Epithelial cell of alveolus of lung (primary cell): ENCODE measurements at places on chromosomes 6 and 20. TPM values are rescaled to one million over a fixed set of nuclear protein-coding genes. Genes with fewer than 3 reads are reported as not detected.

BPIFB4 gene
- not detected in 2 replicates for total RNA-seq

ERVFRD-1 gene
- not detected in 2 replicates for total RNA-seq

LTB gene
- 0.91 TPM in 1 of 2 replicates, not detected in the other for total RNA-seq

C20orf141 gene
- not detected in 2 replicates for total RNA-seq

TPBG gene
- total RNA-seq: 69.7 and 87.8 TPM in 2 replicates

OR2J3 gene
- total RNA-seq: not detected in 2 replicates

GTSF1L gene
- total RNA-seq: not detected in 2 replicates

HTR1E gene
- total RNA-seq: not detected in 2 replicates

GABRR1 gene
- total RNA-seq: not detected in 2 replicates

ERMARD gene
- total RNA-seq: 13.2 and 14.4 TPM in 2 replicates

MUC22 gene
- not detected in 2 replicates for total RNA-seq

ECT2L gene
- not detected in 2 replicates for total RNA-seq

CCN6 gene
- not detected in 2 replicates for total RNA-seq

CLIC1 gene
- 281 and 648 TPM in 2 replicates for total RNA-seq

PACRG gene
- total RNA-seq: not detected in 2 replicates

SLC22A3 gene
- total RNA-seq: 4.0 and 26.3 TPM in 2 replicates

NMBR gene
- total RNA-seq: not detected in 2 replicates

SLC22A1 gene
- not detected in 2 replicates for total RNA-seq

CTCFL gene
- not detected in 2 replicates for total RNA-seq

AFDN gene
- total RNA-seq: 21.7 and 32.8 TPM in 2 replicates

SLC17A3 gene
- total RNA-seq: not detected in 2 replicates

HLA-DOB gene
- total RNA-seq: 0.16 and 0.26 TPM in 2 replicates

LY6G6F gene
- total RNA-seq: not detected in 2 replicates

PROKR2 gene
- not detected in 2 replicates for total RNA-seq

LY6G6D gene
- not detected in 2 replicates for total RNA-seq

FAM209B gene
- not detected in 2 replicates for total RNA-seq

BTBD3 gene
- 12.2 and 25.0 TPM in 2 replicates for total RNA-seq

TSPYL4 gene
- total RNA-seq: 10.6 and 28.3 TPM in 2 replicates

ARID1B gene
- total RNA-seq: 20.3 and 56.7 TPM in 2 replicates

FAM50B gene
- 10.1 and 11.3 TPM in 2 replicates for total RNA-seq

OPRL1 gene
- total RNA-seq: 1.2 and 1.4 TPM in 2 replicates

ANKEF1 gene
- total RNA-seq: 0.52 and 0.72 TPM in 2 replicates

BPHL gene
- 17.2 and 20.9 TPM in 2 replicates for total RNA-seq

HLA-DOA gene
- 0.16 TPM in 1 of 2 replicates, not detected in the other for total RNA-seq

CASS4 gene
- 0.78 and 3.5 TPM in 2 replicates for total RNA-seq

NUS1 gene
- 24.3 and 30.7 TPM in 2 replicates for total RNA-seq

TXLNB gene
- under 0.01 and 0.40 TPM in 2 replicates for total RNA-seq

NKAIN2 gene
- under 0.01 TPM in 1 of 2 replicates, not detected in the other for total RNA-seq

TCFL5 gene
- 8.0 and 15.4 TPM in 2 replicates for total RNA-seq

ATP6V1G2 gene
- total RNA-seq: 4.1 and 5.9 TPM in 2 replicates

CLDN20 gene
- not detected in 2 replicates for total RNA-seq

LRFN2 gene
- not detected in 2 replicates for total RNA-seq

CYP24A1 gene
- 2.1 TPM in 1 of 2 replicates, not detected in the other for total RNA-seq

FAM217A gene
- not detected in 2 replicates for total RNA-seq

PGBD1 gene
- 7.2 and 8.0 TPM in 2 replicates for total RNA-seq

SSTR4 gene
- total RNA-seq: not detected in 2 replicates
